ENCODE measurements at places on chromosomes 12 and 14.

GRCh38 chr14:61747342-61747741 is 14.9 kb upstream of the SNAPC1 start:
- no peak for DNase-seq

- DNase-seq, result no peak
Measured at GRCh38 chr14:81476816-81477215, 56.8 kb downstream of the SEL1L start.

DNA sequence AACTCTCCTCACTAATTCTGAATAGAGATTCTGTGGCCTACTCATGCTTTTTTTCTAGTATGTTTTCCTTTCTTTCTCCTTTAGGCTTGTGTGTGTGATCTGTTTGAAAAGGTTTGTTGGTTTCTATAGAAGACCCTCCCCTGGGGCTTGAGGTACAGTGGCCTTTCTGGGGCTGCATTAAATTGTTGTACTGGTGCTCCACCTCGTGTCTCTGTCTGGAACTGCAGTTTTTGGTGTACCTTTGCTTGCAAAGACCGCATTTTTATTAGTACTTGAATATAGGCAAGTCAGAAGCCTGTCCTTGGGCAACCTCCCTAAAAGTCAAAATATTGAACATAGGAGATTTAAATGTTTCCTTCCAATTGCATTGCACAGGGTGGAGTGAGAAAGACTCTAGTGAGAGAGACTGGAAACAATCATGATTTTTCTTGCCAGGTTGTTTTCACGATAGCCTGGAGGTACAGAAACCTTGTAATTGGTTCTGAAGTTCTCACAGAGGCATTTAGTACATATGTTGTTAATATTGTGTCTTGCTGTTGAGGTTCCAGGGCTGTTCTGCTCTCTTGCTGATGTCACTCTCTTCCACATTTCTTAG is 39.0 kb downstream of the SLCO1B1 start:
- DNase-seq, result peak; percentile 46

DNA sequence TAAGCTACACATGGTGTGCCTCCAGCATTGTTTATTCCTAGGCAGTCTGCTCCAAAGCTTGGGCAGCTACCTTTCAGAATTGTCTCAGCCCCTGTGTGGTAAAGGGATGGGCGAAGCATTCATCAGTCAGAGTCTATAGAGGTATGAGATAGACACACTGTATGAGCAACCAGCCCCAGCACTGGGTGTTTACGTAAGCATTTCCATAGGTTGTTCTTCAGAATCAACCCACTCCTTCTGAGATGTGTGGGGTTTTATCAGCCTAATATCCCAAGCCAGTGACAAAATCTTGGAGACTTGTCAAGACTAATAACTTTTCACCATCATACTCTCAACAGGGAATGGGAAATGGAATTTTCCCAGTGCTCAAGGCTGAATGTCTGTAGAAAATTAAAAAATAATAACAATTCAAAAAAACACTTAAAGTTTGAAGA is 98.2 kb downstream of the BTG1 start:
- no peak for DNase-seq
